ENCODE measurements at places on chromosomes 13 and 19.
A peak's percentile ranks its signal among the peaks of the same experiment; 100 is the strongest.

DNA sequence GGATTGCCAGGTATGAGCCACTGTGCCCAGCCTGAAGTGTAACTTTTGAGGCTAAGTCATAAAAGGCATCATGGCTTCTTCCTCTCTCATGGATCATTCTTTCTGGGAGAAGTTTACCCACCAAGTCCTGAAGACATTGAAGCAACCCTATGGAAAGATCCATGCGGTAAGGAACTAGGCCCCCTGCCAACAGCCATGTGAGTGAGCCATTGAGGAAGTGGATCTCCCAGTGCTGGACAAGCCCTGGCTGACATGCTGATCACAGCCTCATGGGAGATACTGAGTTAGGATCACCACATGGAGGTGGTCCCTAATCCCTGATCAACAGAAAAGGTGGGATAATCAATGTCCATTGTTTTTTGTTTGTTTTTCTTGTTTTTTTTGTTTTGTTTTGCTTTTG is 3.3 kb upstream of the NUDT19 start:
- DNase-seq = no peak

GRCh38 chr13:98910501-98910951 is 67.3 kb downstream of the DOCK9 start:
- DNase-seq = peak; percentile 7

- no peak for DNase-seq
Observed at GRCh38 chr13:42603571-42603970, 29.6 kb downstream of the TNFSF11 start.

DNA sequence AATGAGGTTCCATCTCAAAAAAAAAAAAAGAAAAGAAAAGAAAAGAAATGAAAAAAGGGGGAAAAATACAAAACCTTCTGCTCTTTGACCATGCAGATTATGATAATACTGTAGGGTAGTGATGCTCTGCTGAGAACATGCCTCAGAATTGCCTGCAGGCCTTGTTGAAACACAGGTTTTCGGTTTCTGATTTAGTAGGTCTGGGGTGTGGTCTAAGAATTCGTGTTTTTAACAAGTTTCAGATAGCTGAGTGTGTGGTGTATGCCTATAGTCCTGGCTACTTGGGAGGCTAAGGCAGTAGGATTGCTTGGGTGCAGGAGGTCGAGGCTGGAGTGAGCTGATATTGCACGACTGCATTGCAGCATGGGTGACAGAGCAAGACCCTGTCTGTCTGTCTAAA is 14.9 kb upstream of the CYP2B6 start:
- DNase-seq = no peak

- DNase-seq = peak; percentile 9
Observed at GRCh38 chr13:82713687-82714405, 1168.4 kb downstream of the SLITRK1 start.

- no peak for DNase-seq
Observed at GRCh38 chr13:24288870-24289269, 20.5 kb upstream of the C1QTNF9 start.

- DNase-seq = no peak
Observed at GRCh38 chr13:46142776-46143175, 37.9 kb upstream of the CPB2 start.

- no peak for DNase-seq
Observed at GRCh38 chr19:1130771-1131717, 27.2 kb downstream of the GPX4 start.

DNA sequence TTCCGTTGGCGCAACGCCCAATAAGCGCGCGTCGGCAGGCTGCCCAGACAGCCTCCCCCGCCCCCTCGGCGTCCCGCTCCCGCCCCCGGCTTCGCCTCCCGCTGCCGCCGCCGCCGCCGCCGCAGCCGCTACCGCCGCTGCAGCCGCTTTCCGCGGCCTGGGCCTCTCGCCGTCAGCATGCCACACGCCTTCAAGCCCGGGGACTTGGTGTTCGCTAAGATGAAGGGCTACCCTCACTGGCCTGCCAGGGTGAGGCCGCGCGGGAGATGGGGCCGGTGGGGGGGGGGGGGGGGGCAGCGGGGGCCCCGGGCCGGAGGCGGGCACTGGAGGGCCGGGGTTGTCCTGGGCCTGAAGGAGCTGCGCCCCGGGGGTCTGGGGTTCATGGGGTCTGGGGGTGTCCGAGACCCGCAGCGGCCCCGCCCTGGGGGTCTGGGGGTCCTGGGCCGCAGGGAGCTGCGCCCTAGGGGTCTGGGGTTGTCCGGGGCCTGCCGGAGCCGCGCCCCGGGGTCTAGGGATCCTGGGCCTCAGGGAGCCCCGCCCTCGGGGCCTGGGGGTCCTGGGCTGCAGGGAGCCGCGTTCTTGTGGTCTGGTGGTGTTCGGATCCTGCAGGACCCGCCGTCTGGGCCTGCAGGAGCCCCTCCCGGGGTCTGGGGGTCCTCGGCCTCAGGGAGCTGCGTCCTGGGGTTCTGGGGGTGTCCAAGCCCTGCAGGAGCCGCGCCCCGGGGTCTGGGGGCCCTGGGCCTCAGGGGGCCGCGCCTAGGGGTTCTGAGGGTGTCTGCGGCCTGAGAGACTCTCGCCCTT is at the start of gene HDGFL2:
Gene HDGFL2, plus strand, starts transcription at position 124 of the 801 bp plus-strand sequence. Its CDS starts 54 bp downstream, at position 178.
- DNase-seq = no peak

GRCh38 chr19:5292822-5293611 is 47.6 kb downstream of the PTPRS start:
- DNase-seq = no peak
